Epithelial cell of proximal tubule (primary cell): ENCODE measurements at places on chromosomes 2 and 18.

- no peak for DNase-seq
Measured at GRCh38 chr2:44155666-44156446, 12.8 kb upstream of the PPM1B start.

GRCh38 chr2:30472326-30472725 lies 25.3 kb downstream of the LCLAT1 start:
- no peak for DNase-seq

- no peak for DNase-seq
Measured at GRCh38 chr2:112189001-112189556, 50.9 kb downstream of the FBLN7 start.

- no peak for DNase-seq
Measured at GRCh38 chr2:186325827-186326535, 160.1 kb upstream of the ZC3H15 start.

DNA sequence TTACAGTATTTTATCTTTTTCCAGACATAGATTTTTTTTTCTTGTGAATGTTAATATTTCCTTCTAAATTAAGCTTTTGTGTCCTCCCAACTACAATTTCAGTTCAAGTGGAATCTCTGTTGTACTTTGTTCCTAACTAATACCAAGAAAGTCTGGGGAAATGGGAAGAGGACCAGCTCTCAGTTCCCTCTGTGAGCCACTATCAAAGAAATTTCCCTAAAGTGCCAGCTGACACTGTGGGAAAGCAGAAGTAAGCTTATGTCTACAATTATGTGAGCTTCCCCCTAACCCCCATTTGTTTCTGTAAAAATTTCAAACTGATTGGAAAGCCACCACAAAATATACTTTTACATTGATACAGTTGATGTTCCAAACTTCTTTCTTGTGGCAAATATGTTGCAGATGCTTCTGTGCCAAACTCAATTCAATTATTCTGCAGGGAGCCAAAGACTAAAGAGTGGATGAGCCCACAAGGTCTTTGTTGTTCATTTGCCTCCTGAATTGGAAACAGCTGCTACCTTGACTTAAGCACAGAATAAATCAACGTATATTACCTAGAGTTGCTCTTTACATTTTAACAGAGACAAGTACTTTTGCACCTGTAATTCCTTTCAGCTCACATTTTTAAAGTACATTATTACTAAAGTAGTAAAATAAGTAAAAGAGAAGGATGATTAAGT lies 306.6 kb downstream of the PTH2R start:
- DNase-seq, result no peak

- DNase-seq, result no peak
Measured at GRCh38 chr2:128448331-128449225, 129.9 kb upstream of the HS6ST1 start.

GRCh38 chr2:70143314-70144150 lies 47.3 kb downstream of the C2orf42 start:
- DNase-seq, result no peak

DNA sequence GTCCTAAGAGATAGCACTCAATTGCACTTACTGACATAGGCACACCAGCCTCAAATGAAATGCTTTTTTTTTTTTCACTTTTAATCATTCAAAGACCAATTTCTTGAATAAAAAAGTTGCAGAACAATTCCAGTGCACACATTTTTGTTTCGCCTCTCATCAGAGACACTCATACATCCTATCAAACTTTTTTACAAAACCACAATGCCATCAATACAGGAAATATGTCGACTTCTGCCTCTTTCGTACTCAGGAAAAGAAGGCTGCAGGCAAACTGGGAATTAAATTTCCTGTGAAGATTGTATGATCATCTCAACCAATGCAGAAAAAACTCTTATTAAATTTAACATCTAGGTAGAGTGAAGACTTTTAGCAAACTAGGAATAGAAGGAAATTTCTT lies 112.4 kb downstream of the DNER start:
- no peak for DNase-seq

- no peak for DNase-seq
Measured at GRCh38 chr2:65071499-65072180, 15.4 kb downstream of the CEP68 start.

GRCh38 chr2:23375448-23375847 lies 9.5 kb upstream of the KLHL29 start:
- DNase-seq, result no peak

GRCh38 chr2:219737270-219737691 lies 109.9 kb downstream of the SLC4A3 start:
- no peak for DNase-seq
